ENCODE measurements at places on chromosomes 7 and 10. TPM values are rescaled to one million over a fixed set of nuclear protein-coding genes. Genes with fewer than 3 reads are reported as not detected.

The HOXA5 gene
- total RNA-seq, result 22.9 TPM

The ITIH2 gene
- total RNA-seq, result not detected

The DOCK1 gene
- 49.7 TPM for total RNA-seq

DNA sequence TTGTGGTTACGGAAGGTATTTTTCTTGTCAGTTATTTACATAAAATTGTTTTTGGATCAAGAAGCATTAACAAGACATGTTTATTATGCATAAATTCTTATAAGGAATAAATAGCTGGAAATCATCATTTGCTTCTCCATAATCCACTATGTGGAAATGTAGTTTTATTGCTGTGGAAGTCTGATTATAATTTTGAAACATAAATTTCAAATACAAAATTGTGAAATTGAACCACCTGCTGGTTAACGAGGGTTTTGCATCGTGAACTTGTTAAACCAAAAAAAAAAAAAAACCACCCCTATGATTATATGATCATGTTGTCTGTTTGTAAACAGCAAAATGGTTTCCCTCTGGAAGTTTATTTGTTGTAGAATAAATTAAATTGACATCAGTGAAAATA lies 25.9 kb downstream of the ABRAXAS2 start:
- no peak for DNase-seq

- peak; percentile 53 for DNase-seq
Observed at GRCh38 chr10:73159038-73159648, 8.7 kb downstream of the ECD start.

DNA sequence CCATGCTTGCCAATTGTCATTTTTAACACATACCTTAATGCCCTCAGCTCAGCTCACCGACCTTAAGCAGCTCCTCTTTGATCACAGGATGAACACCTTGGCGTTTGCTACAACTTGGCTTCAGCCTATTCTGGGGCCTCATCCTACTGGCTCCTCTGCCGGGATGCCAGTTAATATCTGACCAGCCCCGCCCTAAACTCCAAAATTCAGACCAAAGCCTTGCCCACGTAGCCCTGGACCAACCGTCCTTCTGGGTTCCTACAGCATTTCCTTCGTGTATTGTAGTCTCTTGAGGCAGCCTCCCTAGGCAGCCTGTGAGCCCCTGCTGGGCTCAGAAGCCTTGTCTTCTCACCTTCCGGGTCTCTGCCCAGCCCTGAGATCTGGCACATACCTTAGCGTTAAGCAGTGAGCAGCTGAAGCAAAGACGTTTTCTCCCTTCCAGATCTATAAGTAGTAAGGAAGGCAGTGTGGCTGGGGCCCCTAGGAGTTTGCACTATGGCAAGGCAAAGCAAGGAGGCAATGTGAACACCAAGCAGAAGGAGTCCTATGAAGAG lies 836 bp downstream of the ENO4 start:
- no peak for DNase-seq

DNA sequence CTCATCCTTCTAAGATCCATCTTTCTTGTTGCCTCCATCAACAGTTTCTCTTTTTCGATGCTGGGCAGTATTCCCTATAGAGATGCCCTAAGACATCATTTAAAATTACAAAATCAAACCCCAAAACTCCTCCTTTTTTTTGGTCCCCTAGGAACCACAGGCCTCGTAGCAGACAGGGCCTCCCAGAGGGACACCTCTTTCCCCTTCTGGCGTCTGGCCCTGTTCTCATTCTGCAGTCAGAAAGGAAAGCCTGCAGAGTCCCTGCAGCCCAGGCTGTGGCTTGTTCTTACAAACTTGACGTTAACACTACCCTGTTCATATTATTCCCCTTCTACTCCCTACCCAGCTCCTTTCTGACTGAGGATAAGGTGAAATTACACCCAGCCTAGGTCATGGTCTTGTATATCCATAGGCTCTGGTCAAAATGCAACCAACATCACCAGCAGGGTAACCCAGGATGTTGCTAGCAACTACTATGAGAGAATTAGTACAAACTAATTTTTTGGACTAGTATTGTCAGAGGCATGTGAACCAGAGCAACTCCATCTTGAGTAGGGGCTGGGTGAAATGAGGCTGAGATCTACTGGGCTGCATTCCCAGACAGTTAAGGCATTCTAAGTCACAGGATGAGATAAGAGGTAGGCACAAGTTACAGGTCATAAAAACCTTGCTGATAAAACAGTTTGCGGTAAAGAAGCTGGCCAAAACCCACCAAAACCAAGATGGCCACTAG lies 3.5 kb upstream of the EPHA1 start:
- DNase-seq, result no peak

The GRID2IP gene
- not detected for total RNA-seq

DNA sequence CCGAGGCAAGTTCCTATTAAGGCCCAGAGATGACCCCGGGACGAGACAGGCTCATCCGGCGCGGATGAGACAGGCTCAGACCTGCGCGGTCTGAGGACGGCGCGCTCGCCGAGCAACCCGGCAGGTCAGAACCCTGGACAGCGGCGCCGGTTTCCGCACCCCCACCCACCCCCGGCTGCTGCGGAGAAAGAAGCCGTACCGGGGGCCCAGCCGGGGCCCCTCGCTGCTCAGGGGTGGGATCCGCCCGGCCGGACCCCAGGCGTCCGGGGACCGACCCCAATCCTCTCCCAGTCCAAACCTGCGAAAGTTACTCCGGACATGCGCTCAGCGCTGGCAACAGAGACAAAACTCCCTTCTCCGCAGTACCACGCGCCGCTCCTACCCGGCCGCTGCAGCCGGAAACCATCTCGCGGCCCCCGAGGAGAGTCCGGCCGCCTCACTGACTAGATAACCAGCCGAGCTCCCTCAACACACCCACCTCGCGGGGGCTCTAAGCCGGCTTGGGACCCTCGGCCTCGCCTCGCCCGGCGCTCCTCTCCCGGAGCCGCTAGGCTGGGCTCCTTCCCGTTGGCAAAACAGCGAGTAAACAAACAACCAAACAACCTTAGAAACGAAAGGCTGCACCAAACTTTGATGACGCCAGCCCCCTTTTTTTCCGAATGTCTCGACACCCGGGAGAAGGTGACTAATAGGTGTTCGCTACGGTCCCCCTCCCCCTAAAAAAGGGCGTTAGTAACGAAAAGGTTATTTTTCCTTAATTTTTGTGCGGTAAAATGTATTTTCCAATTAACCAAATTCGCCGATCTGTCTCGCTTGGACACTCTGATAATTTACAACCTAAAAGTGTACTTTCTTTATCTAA lies 2.3 kb upstream of the DRGX start:
- no peak for DNase-seq

The FFAR4 gene
- total RNA-seq, result not detected

The LIPK gene
- not detected for total RNA-seq

GRCh38 chr7:47624689-47625088 lies 42.8 kb upstream of the TNS3 start:
- no peak for DNase-seq

The TET1 gene
- total RNA-seq, result 9.6 TPM

- no peak for DNase-seq
Observed at GRCh38 chr7:140327261-140327661, 71.1 kb downstream of the SLC37A3 start.

GRCh38 chr7:108455551-108455997 lies 662 bp downstream of the NRCAM start:
- no peak for DNase-seq

GRCh38 chr10:13915710-13916109 lies 328.9 kb downstream of the PRPF18 start:
- no peak for DNase-seq

DNA sequence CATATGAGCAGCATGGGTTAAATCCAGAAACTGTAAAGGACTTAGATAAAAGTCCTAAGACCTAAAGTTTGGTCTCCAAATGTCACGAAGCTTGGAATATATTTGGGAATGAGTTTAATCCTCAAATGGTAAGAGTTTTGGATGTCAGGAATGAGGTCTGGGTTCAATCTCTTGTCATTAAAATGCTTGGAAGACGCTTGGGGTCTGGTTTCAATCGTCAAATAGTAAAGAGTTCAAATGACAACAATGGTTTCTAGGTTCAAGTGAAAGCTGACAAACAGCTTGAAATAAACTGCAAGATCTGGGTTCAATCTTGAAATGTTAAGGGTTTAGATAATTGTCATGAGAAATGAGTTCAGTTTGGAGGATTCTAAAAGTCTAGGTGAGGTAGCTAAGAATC lies 385.5 kb upstream of the HPS1 start:
- DNase-seq, result no peak

The ACHE gene
- total RNA-seq, result 55.9 TPM

DNA sequence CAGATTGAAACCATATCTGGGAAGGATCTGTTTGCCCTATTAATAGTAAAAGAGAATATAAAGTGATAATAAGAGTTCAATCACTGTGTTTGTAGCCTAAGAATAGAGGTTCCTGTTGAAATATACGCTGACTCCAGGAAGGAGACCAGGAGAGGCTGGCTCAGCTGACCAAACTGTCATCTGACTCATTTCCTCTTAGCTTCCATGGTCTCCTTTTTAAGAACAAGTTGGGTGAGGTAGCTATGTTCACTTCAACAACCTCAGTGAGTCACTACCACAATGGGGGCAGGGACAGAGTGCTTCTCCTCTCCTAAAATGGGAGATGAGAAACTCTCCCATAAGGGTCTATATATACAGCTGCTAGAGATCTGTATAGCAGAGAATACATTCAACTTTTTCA lies 543.3 kb downstream of the CALN1 start:
- no peak for DNase-seq

DNA sequence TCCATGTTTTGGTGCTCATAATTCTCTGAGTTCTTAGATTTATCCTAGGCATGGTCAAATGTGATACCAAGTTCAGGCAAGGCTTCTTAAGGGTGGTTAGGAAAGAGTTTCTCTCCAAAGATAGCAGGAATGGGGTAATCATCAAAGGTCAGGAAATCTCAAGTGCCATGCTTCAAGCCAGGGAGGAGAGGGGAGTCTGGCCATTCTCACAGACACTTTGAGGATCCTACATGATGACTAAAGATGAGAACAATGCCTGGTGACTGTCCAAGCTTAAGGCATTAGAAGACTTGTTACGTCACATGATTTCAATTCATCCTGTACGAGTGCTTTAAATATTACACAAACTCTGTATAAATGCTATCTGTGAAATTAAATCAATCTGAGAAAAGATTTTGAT lies 59.4 kb downstream of the POM121L12 start:
- no peak for DNase-seq

The ADCYAP1R1 gene
- 3.8 TPM for total RNA-seq

The EIF4EBP2 gene
- total RNA-seq, result 50.9 TPM

- no peak for DNase-seq
Observed at GRCh38 chr7:148587076-148587475, 3.5 kb upstream of the C7orf33 start.

GRCh38 chr10:26326851-26327250 lies 110.3 kb downstream of the GAD2 start:
- no peak for DNase-seq

The IKZF1 gene
- 16.5 TPM for total RNA-seq

The PVRIG gene
- 0.21 TPM for total RNA-seq

GRCh38 chr7:77644774-77645173 lies 51.5 kb upstream of the RSBN1L start:
- no peak for DNase-seq

GRCh38 chr10:98331885-98332284 lies 63.9 kb upstream of the LOXL4 start:
- DNase-seq, result no peak

The CALY gene
- total RNA-seq, result not detected

The CCL24 gene
- total RNA-seq, result not detected

The GOLGA7B gene
- not detected for total RNA-seq

The ADCY1 gene
- 4.3 TPM for total RNA-seq

The MLLT10 gene
- total RNA-seq, result 34.1 TPM

GRCh38 chr10:69316313-69317059 lies 38.2 kb downstream of the HK1 start:
- peak; percentile 39 for DNase-seq

DNA sequence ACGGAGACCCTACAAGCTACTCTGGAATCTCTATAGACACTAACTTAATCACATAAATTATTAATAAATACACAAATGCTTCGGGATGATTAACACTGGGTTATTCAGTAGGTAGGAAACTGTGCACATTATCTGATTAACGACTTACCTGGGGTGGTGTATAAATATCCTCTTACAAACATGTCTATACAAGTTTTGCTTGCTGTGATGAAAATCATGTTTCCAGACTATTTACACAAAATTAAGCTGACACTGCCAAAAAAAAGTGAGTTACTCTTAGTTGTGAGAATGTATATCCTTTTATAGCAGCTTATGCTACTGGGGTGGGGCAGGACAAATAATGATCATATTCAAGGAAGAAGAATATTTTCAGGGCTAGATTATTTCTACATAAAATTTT lies 314.6 kb downstream of the C7orf25 start:
- no peak for DNase-seq

DNA sequence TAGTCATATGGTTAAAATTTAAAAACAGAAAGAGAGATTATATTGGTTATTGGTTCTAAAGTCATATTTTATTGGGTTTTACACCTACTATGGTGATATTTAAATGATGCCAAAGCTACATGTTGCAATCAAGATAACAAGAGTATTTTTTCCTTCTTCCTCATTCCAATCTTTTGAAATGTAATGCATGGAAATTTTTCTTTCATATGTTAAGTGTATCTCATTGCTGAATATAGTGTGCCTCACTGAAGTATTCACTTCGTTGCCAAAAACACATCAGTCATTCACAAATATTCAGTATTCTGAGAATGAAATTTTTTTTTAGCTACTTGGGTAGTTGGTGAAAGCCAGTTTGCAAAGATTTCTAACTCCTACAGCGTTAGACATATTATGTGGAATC lies 19.5 kb downstream of the HDAC9 start:
- no peak for DNase-seq

GRCh38 chr7:141649137-141649864 lies 52.7 kb downstream of the DENND11 start:
- DNase-seq, result no peak

The JAKMIP3 gene
- total RNA-seq, result not detected

The TRIM74 gene
- not detected for total RNA-seq
